Mammary epithelial cell (primary cell): ENCODE measurements at places on chromosomes 3 and 15. TPM values are rescaled to one million over a fixed set of nuclear protein-coding genes. Genes with fewer than 3 reads are reported as not detected.

SKOR1 gene
- total RNA-seq = 0.27 TPM in 1 of 2 replicates, not detected in the other

TEX55 gene
- total RNA-seq = not detected in 2 replicates

MYRIP gene
- 0.17 TPM for total RNA-seq

CDHR4 gene
- 0.40 TPM in 1 of 2 replicates, not detected in the other for total RNA-seq

CCDC51 gene
- 25.6 and 33.3 TPM in 2 replicates for total RNA-seq

MOBP gene
- total RNA-seq = not detected

CCR9 gene
- not detected for total RNA-seq

EPHA3 gene
- total RNA-seq = 0.67 TPM

IL17RD gene
- total RNA-seq = 6.1 and 9.8 TPM in 2 replicates

TASOR gene
- 46.7 and 54.9 TPM in 2 replicates for total RNA-seq

CA12 gene
- 66.8 and 174 TPM in 2 replicates for total RNA-seq

DLEC1 gene
- total RNA-seq = not detected in 2 replicates

RARRES1 gene
- total RNA-seq = 0.52 TPM in 1 of 2 replicates, not detected in the other

IQCF5 gene
- not detected for total RNA-seq

FBXO40 gene
- not detected for total RNA-seq

ARL14 gene
- total RNA-seq = 0.17 TPM

HGD gene
- 0.50 TPM for total RNA-seq
